Effector memory CD8-positive, alpha-beta T cell (primary cell): ENCODE measurements at places on chromosomes 7 and 10.

- DNase-seq, result peak; percentile 16
Observed at GRCh38 chr7:159253657-159254056, 109.0 kb upstream of the VIPR2 start.

DNA sequence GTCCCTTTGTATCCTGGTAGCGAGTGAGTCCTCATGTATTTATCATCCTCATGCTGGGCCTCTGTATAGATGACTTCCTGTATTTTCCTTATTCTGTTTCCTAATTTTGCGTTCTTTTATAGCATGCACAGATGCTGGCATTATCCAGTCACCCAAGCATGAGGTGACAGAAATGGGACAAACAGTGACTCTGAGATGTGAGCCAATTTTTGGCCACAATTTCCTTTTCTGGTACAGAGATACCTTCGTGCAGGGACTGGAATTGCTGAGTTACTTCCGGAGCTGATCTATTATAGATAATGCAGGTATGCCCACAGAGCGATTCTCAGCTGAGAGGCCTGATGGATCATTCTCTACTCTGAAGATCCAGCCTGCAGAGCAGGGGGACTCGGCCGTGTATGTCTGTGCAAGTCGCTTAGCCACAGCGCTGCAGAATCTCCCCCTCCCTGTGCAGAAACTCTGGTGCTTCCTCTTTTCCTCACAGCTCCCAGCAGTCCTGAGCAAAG is 183.1 kb upstream of the PRSS58 start:
- DNase-seq, result no peak

DNA sequence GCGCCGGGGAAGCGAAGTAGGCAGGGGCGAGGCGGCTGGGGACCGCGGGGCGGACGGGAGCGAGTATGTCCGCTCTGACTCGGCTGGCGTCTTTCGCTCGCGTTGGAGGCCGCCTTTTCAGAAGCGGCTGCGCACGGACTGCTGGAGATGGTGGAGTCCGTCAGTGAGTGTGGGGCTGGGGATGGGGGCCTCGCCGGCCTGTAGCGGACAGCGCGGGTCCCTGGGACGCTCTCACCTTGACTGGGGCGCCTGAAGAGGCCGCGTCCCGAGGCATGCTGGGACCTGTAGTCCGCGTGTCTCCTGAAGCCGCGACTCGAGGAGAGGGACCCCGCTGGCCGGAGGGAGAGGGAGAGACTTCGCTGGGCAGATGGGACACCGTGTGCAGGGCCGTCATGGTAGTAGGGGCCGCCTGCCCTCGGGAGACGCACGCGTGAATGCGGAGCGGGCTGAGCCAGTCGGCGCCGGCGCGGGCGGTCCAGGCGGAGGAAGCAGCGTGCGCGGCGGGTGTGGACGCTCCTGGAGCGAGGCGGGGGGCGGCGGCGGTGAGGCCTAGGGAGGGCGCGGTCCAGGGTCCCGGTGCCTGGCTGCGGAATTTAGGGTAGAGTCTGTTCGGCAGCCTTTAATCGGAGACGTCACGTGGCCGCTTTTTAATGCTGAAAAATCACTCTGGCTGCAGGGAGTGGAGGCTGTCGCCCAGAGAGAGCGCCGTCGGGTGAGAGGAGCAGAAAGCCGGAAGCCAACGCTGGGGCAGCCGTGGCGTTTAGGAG is at the start of gene NDUFB2:
NDUFB2 (plus strand) TSS at position 29 of the 767 bp plus-strand sequence; CDS start at position 66, 37 bp downstream.
- peak; percentile 56 for DNase-seq

- DNase-seq, result no peak
Observed at GRCh38 chr10:22391600-22391999, 46.3 kb downstream of the SPAG6 start.

GRCh38 chr7:105653441-105654005 is 72.2 kb upstream of the EFCAB10 start:
- no peak for DNase-seq

DNA sequence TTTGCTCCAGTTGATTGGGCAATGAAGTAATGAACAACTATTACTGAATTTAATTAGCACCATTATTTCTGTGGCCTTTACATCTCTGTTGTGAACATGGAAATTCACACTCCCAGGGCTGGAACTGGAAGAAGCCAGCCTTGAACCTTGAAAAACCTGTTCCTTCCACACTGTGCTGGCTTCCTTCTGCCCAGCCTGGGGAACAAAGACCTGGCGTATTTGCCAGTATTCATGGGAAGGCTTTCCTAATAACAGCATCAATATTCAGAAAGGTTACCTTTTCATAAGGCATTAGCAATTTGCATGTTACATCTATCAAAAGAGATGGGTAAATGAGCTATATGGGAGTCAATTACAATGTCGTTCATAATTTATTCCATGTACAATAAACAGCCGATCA is 1.3 kb downstream of the C10orf90 start:
- no peak for DNase-seq

DNA sequence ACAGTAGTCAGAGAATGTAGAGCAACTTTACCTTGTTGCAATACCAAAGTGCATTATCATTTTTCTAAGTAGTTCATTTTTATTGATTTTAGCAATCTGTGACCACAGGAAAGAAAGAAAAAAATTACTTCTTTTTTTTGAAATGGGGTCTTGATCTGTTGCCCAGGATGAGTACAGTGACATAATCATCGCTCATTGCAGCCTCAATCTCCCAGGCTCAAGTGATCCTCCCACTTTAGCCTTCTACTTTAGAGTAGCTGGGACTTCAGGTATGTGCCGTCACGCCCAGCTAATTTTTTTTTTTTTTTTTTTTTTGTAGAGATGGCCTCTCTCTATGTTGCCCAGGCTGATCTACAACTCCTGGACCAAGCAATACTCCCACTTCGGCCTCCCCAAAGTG is 11.4 kb upstream of the OAT start:
- no peak for DNase-seq

- no peak for DNase-seq
Observed at GRCh38 chr7:121603886-121604285, 207.8 kb upstream of the FAM3C start.

- no peak for DNase-seq
Observed at GRCh38 chr10:72487116-72487515, 132.4 kb upstream of the DNAJB12 start.

- DNase-seq, result no peak
Observed at GRCh38 chr10:110824152-110824441, 47.6 kb upstream of the PDCD4 start.

GRCh38 chr7:11216276-11216675 is 242.6 kb downstream of the PHF14 start:
- DNase-seq, result no peak

- DNase-seq, result no peak
Observed at GRCh38 chr10:112080231-112080630, 103.3 kb downstream of the GPAM start.

GRCh38 chr7:55191926-55192692 is 173.0 kb upstream of the LANCL2 start:
- DNase-seq, result no peak

- no peak for DNase-seq
Observed at GRCh38 chr7:143346018-143346417, 16.5 kb downstream of the FAM131B start.

DNA sequence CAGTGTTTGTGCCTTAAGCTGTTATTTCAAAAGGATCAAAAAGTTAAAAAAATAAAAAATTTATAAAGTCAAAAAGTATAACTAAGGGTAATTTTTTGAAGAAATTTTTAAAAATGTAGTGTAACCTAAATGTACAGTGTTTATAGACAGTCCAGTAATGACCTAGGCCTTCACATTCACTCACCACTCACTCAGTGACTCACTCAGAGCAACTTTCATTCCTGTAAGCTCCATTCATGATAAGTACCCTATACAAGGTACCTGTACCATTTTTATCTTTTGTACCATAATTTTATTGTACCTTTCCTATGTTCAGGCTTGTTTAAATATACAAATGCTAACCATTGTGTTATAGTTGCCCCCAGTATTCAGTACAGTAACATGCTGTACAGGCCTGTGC is 21.5 kb downstream of the DNAJC9 start:
- no peak for DNase-seq

- no peak for DNase-seq
Observed at GRCh38 chr7:35623381-35623780, 71.6 kb downstream of the HERPUD2 start.

DNA sequence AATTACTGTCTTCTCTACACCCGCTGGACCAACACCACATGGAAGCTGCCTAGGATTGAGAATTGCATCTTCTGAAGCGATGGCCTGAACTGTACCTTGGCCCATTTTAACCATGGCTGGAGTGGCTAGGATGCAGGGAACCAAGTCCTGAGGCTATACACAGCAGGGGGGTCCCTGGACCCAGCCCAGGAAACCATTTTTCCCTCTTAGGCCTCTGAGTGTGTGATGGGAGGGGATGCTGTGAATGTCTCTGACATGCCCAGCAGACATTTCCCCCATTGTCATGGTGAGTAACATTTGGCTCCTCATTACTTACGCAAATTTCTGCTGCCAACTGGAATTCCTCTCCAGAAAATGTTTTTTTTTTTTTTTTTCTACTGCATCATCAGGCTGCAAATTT is 822.7 kb downstream of the PCDH15 start:
- DNase-seq, result no peak

DNA sequence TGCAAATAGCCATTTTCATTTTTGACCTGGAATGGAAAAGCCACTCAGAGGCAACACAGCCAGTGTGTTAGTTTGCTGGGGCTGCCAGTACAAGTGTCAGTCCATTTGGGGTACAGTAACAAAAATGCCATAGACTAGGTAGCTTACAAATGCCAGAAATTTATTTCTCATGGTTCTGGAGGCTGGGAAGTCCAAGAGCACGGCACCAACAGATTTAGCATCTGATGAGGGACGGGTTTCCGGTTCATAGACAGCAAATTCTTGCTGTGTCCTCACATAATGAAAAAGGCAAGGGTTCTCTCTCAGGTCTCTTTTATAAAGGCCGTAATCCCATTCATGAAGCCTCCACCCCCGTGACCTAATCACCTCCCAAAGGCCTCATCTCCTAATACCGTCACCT is 418.2 kb downstream of the TYW1 start:
- DNase-seq, result no peak
